Hepatocyte (in vitro differentiated cells): ENCODE measurements at places on chromosomes 7 and 10. TPM values are rescaled to one million over a fixed set of nuclear protein-coding genes. Genes with fewer than 3 reads are reported as not detected.

Gene SUN3
- not detected in 2 replicates for total RNA-seq

- H3K4me3 ChIP-seq = no peak overlapping the region
- H3K27me3 ChIP-seq = no peaks in the 10 kb centered on the region
- no peak for DNase-seq
- no peaks in the 10 kb centered on the region for H3K36me3 ChIP-seq
Observed at GRCh38 chr7:82741493-82741892, 297.9 kb upstream of the CACNA2D1 start.

Gene CALN1
- total RNA-seq = 0.12 and 0.23 TPM in 2 replicates

Gene ICA1
- total RNA-seq = 32.9 and 36.7 TPM in 2 replicates

Gene PVRIG
- total RNA-seq = not detected in 2 replicates

- no peaks in the 10 kb centered on the region for H3K36me3 ChIP-seq
- DNase-seq = no peak
- no peak overlapping the region for H3K27ac ChIP-seq
- H3K4me1 ChIP-seq = peaks cover 6% of the 10 kb centered on the region
Observed at GRCh38 chr7:28725911-28726310, 232.2 kb downstream of the TRIL start.

Gene UBE2H
- total RNA-seq = 61.6 and 73.4 TPM in 2 replicates

GRCh38 chr7:30093420-30093952 is 41.3 kb upstream of the MTURN start:
- H3K27ac ChIP-seq = no peak overlapping the region
- no peaks in the 10 kb centered on the region for H3K27me3 ChIP-seq
- no peaks in the 10 kb centered on the region for H3K36me3 ChIP-seq
- H3K4me3 ChIP-seq = no peak overlapping the region
- no peaks in the 10 kb centered on the region for H3K4me1 ChIP-seq

DNA sequence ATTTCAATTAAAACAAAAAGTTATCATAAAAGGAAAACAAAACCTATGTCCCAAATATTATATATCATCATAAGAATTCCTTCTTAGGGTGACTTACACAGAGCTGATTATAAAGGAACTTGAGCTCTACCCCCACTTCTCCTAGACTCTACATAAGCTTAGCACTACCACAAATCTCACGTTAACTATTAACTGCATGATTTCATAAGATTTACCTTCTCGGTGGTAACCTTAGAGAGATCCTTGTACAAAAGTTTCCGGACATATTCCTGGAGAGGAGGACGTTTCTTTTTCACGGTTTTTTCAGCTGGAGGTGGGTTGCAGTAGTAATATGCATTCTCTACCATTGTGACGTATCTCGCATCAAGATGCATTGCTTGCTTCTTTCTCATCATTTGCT is 83.7 kb downstream of the UPF2 start:
- H3K36me3 ChIP-seq = no peaks in the 10 kb centered on the region
- H3K27ac ChIP-seq = peak overlapping the region; percentile 23
- peak; percentile 16 for DNase-seq
- H3K27me3 ChIP-seq = no peaks in the 10 kb centered on the region
- no peaks in the 10 kb centered on the region for H3K4me1 ChIP-seq

- peak overlapping the region; percentile 84 for H3K27ac ChIP-seq
- DNase-seq = peak; percentile 58
- no peaks in the 10 kb centered on the region for H3K36me3 ChIP-seq
Observed at GRCh38 chr10:61992671-61993668, 91.5 kb downstream of the ARID5B start.

DNA sequence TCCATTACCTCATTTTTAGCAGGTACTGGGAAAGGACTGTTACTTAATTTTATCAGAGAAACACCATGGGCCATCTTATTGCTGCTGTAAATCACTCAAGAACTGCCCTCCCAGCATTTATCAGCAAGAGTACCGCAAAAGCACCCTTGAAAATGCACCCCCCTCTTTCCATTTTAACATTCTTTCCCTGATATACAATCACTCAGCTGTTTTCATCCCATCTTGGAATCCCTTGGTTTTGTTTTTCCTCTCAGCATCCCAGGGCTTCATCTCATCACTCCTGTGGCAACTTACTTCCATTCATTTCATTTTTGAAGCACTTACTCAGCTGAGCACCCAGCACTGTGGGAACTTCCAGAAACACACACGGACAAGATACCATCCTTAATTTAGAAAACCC is 36.5 kb downstream of the RAPGEF5 start:
- H3K4me3 ChIP-seq = no peak overlapping the region
- no peak for DNase-seq
- no peak overlapping the region for H3K27ac ChIP-seq
- H3K36me3 ChIP-seq = no peaks in the 10 kb centered on the region
- no peaks in the 10 kb centered on the region for H3K27me3 ChIP-seq
- peaks cover 4% of the 10 kb centered on the region for H3K4me1 ChIP-seq

DNA sequence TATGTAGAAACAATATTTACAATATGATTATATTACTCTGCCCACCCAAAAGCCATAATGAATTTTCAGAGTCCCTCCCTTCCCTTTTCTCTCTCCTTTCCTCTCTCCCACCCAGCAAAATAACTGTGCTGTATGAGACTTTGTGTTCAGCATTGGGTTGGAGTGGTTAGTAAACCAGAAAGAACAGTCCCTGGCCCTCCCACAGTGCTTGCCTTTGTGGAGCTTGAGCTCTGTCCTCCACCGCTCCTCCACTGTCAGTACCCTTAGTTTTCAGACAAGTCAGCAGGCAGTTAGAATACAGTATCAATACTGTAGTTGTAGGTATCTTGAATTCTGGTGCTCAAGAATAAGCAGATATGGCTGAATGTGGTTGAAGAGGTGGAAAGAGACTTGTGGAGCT is 92.7 kb downstream of the CDK14 start:
- peaks cover 9% of the 10 kb centered on the region for H3K4me1 ChIP-seq
- H3K4me3 ChIP-seq = no peak overlapping the region
- no peaks in the 10 kb centered on the region for H3K27me3 ChIP-seq
- DNase-seq = no peak

- no peaks in the 10 kb centered on the region for H3K27me3 ChIP-seq
- DNase-seq = no peak
- peaks cover 2% of the 10 kb centered on the region for H3K4me1 ChIP-seq
- no peak overlapping the region for H3K4me3 ChIP-seq
Observed at GRCh38 chr10:35416619-35417312, 80.5 kb downstream of the CCNY start.

Gene GRID1
- total RNA-seq = 0.24 and 0.37 TPM in 2 replicates

Gene SFRP4
- total RNA-seq = 1.1 and 1.8 TPM in 2 replicates

Gene NPSR1
- total RNA-seq = not detected in 2 replicates

DNA sequence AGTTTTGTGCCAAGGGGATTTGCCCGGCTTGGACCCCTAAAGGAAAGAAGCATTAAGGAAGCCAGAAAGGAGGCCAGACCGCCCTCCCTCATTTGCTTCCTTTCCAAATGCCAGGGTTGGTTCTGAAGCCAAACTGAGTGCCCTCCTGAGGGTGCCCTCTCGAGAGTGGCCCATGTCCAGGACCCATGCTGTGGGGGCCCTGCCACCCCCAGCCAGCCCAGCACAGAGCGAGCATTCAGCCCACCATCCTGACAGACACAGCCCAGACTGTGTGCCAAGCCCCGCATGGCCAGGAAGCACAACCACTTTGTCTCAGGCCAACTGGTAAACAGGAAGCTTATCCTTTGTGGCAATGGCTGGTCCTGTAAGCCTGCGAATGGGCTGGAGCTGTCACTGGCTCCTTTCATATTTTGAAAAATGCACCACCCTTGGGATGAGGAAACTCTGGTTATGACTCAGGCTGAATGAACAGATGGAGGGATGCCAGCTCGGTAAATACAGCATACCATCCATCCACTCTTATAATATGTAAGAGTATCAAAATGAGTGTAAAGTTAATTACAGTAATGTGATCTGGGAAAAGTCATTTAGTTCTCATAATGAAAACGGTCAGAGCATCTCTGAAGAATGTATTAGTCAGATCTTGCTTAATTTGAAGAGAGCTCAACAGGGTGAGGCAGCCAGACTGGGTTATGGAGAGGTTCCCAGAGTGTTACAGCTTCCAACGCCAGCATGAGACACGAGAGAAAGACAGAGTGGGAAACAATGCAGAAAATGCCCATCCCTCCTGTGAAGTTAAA is 65.0 kb downstream of the STK17A start:
- peaks cover 13% of the 10 kb centered on the region for H3K4me1 ChIP-seq
- peak; percentile 62 for DNase-seq
- no peaks in the 10 kb centered on the region for H3K36me3 ChIP-seq
- H3K27ac ChIP-seq = peak overlapping the region; percentile 80
- no peak overlapping the region for H3K4me3 ChIP-seq
